ENCODE measurements at places on chromosomes 4 and X. TPM values are rescaled to one million over a fixed set of nuclear protein-coding genes. Genes with fewer than 3 reads are reported as not detected.

DNA sequence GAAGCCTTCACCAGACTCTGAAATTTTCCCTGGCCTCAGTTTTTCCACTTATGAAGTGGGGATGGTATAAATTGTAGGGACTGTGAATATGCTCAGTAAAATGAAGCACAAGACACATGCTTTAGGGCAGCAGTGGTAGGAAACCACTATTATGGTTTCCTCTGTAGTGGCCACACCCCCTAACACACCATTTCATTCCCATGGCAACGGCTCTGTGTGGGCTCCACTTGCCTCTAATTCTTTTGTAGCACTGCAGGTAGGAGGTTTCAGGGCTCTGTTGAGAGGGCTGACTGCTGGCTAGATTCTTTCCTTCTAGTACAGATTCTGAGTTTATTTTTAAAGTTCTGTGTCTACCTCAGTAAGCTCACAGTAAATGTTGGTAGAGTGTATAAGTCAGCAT, 3.5 kb upstream of the VMA21 start:
- DNase-seq: peak; percentile 49

NUDT10 gene
- total RNA-seq: not detected

DNA sequence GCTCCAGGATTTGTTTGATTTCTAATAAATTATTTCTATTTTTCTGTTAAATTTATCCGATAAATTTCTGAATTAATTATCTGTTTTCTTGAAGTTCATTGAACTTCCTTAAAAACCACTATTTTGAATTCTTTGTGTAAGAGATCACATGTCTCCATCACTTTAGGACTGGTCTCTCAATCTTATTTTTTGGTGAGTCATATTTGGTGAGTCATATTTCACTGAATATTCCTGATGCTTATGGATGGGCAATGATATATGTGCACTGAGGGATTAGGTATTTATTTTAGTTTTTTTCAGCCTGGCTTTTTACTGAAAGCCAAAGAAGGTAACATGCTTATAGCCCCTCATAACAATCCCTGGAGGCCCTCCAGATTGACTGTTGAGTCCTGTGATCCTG, 48.5 kb upstream of the IL15 start:
- DNase-seq: no peak

DNA sequence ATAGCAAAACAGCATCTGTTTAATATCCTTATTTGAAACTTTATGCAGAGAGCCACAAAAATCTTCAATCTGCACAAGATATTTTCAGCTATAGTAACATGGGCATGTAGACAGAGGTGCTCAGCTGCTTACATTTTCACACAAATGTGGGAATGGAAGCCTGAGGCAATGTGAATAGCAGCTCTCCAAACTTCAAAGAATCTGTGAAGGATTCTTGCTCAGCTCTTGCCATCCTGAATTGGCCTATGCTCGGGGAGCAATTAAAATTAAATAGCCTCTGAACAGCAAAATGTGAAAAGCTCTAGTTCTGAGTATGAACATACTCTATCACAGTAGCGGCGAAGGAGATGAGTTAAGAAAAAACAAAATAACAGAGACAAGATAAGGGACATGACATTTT, 1523.8 kb downstream of the PCDH7 start:
- DNase-seq: no peak

DNA sequence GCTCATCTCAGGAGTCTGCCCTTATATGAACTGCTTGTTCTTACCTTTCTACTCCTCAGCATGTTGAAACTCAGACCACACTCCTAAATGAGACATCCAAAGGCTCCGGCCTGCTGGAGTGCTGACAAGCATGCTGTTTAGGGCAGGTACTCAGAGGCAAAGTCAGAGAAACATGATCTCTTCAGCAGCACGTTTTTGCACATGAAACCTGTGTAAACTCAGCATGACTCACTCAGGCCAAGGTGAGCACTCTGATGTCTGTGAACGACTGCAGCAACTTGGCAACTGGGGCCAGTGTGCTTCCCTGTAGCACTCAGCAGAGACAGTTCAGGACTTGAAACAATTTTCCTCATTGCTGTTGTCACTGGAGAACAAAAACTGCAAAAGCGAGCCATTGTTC, 109.6 kb downstream of the PACRGL start:
- DNase-seq: no peak

SLIT2 gene
- not detected for total RNA-seq

DNA sequence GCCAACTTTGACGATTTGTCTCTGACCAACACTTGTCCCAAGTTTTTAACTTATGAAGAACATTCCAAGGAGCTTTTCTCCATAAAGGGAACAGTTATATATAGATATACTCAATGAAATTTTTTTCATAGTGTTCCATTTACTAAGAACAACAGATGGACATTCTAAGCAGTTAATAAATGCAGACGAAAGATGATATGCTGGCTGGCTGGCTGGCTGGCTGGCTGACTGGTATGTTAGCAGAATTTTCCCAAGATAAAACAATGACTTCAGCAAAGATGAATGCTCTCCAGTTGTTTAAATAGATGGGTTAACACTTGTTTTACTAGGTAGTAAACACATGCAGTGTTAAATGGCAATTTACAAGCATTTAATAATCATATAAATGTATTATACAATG, 62.2 kb downstream of the SPANXN3 start:
- no peak for DNase-seq

DNA sequence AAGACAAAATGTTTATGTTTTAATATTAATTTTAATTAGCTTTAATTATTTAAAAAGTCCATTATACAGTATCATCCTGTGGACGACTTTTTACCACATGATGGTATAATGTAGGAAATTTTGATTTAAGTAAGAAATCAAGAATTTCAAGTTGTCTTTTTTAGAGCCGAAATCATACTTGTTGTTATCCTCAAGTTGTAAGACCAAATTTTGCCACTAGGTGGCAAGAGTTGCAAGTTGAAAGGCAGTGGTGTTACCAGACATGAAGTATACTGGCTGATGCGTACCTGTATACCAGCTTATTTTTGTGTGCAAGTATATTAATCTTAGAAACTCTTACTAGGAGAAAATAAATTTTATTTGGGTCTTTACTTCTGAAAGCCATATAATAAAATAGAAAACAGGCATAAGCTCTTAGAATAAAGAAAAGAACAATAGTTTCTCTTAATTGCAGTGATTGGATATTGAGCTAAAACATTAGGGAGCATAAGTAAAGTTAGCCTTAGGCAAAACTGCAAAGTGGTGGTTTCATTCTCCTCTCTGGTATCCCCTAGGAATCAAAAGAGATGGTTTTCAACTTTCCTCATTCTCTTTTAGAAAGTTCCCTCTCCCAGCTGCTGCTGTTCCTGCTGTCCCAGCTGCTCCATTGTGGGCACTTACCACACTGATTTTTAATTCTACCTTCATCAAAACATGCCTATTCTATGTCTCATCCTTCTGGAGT, 118.0 kb upstream of the WDFY3 start:
- DNase-seq: peak; percentile 82

GLOD5 gene
- not detected for total RNA-seq

JADE3 gene
- total RNA-seq: 0.29 TPM

RPS3A gene
- total RNA-seq: 4,097 TPM

DNA sequence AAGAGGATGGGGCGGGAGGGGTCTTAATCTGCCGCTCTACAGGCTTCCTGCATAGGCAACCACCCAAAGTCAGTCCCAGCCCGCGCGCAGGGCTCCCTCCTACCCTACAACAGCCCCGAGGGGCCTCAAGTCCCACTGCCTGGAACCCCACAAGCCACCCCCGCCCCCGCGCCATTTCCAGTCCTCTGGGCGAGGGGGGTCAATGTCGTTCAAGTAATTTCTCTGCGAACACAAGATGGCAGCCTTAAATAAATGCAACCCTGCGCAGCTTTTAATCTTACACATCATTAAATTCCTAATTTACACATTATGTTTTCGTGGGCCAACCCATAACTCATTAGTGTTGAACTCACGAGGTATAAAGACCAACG, 92.9 kb downstream of the BCOR start:
- no peak for DNase-seq

PPP2R3B gene
- 62.5 TPM for total RNA-seq

CNKSR2 gene
- total RNA-seq: not detected

DNA sequence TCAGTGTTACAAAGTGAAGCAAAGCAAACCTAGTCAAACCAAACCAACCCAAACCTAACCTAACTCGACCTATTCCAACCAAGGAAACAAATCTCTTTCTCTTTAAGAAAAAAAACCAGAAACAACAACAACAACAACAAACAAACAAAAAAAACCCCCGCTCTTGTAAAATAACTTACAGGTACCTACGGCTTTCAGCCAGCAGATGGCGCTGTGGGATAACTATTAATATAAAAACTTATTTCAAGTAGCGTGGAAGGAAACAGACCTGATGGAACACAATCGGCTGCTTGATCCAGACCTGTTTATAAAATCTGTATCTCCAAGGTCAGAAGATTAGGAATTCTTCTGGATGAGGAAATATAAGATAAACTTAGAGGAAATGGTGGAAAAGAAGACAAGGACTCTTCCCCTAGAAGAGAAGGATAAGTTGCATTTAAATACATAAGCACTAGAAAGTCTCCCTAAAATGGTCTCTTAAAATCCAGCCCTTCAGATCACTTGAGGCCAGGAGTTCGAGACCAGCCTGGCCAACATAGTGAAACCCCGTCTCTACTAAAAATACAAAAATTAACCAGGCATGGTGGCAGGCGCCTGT, 34.4 kb upstream of the CDKL5 start:
- peak; percentile 84 for DNase-seq

- no peak for DNase-seq
Observed at GRCh38 chr4:52251864-52252263, 200.8 kb downstream of the SPATA18 start.

GAGE13 gene
- total RNA-seq: not detected

DNA sequence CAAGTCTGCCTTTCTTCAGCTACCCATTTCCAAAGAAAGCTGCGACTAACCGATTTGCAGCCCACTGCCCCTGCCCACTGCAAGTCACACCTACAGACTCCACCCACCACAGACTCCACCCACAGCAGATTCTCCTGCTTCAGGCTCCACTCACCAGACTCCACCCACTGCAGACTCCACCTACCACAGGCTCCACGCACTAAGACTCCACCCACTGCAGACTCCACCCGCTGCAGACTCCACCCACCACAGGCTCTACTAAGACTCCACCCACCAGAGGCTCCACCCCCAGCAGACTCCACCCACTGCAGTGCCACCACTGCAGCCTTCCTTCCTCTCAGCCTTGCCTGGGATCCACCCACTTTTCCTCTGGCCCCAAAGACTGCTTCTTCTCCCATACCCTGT, 41.3 kb downstream of the ABLIM2 start:
- peak; percentile 92 for DNase-seq

DNA sequence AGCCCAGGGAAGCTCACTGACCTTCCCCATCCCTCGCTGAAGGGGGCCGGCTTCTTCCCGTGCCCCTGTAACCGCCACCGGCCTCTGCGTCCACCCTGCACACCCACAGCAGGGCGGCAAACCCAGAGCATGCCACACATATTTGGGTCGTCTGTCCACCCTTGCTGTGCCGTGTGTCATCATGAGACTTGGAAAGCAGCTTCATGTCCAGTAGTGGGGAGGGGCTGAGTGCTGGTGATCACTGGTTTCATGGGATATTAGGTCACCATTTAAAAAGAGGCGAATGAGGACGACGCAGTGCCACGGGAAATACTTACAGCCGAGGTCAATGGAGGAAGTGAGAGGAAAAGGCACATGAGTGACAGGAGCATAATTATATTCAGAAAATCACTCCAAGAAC, 74.8 kb downstream of the HTRA3 start:
- DNase-seq: no peak

P2RY8 gene
- 130 TPM for total RNA-seq

KLHL4 gene
- not detected for total RNA-seq

DNA sequence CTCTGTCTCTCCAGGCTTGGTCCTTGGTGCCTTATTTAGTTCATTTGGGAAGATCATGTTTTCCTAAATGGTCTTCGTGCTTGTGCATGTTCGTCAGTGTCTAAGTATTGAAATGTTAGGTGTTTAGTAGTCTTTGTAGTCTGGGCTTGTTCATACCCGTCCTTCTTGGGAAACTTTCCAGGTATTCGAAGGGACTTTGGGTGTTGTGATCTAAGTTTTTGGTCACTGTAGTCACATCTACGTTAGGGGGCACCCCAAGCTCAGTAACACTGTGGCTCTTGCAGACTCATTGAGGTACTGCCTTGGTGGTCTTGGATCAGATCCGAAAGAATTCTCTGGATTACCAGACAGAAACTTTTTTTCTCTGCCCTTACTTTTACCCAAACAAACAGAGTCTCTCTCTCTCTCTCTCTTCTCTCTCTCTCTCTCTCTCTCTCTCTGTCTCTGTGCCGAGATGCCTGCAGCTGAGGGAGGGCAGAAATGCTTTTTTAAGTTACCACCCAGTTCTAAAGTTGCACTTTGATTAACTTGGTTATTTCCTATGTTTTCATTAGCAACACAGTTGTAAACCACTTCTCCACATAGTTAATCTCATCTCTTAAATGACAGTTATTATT, 67.6 kb upstream of the SLC7A3 start:
- DNase-seq: peak; percentile 70

DNA sequence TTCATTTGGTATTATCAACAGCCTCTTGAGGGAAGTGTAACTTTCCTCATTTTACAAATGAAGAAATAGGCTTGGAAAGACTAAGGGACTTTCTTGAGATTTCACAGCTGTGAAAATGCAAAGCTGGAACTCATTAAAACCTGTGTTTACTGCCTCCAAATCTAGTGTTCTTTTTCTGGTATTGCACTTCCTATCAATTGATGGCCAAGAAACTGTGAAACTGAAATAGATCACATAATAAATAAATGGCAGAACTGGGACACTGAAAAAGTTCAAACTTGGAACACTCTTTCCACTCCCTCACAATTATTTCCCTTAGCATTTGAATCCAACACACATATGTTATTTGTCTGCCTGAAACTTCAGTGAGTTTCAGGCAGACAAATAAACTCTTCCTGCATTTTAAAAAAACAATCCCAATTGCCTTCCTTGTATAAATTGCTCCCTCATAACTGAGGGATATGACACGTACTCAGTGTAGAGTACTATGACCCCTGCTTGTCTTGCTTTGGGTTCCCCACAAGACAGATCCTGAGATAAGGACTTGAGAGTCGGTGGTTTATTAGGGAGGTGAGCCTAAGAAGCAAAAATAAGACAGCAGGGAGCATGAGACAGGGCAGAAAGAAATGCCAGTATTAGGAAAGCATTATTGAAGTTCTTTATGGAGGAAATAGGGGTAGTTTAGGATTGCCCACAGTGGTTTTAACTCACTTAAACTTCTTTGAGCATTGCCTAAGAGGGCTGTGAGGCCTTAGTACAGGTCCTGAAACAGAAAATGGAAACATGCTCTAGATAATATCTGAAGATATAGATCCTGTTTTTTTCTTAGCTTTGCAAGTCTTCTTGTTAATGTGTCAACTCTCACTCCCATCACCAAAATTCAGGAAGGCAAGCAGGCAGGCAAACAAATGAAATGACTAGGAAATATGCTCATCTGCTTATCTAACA, 33.9 kb downstream of the RTL3 start:
- no peak for DNase-seq

DNA sequence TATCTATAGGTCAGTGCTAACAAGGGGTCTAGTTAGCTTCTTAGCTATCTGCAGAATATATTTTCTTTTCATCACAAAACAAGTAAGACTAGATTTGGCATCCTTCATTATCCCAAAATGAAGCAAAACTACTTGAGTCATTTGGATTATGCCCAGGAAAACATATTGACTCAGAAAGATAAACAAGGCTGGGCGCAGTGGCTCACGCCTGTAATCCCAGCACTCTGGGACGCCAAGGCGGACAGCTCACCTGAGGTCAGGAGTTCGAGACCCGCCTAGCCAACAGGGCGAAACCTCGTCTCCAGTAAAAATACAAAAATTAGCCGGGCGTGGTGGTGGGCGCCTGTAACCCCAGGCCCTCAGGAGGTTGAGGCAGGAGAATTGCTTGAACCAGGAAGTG, 18.0 kb upstream of the MND1 start:
- DNase-seq: no peak

GABRG1 gene
- total RNA-seq: not detected

GRCh38 chr4:128728190-128728589, 81.3 kb upstream of the JADE1 start:
- no peak for DNase-seq
